ENCODE measurements at places on chromosomes 12 and 14.
A peak's percentile ranks its signal among the peaks of the same experiment; 100 is the strongest.

DNA sequence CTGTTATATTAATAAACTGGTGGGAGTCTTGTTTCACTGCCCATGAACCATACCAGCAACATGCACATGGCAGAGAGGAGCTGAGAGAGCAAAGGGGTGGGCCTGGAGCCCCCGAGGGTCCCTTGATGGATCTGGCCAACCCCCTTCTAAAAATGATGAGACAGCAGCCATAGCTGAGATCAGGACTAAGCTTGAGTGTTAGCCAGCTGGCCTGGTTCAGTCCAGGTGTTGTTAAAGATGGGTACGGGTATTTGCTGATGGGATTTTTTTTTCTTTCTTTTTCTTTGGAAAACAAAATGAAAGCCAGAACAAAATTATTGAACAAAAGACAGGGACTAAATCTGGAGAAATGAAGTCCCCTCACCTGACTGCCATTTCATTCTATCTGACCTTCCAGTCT is 16.0 kb downstream of the PCBP2 start:
- no peak for DNase-seq

GRCh38 chr12:130706885-130707570 is 9.1 kb downstream of the RIMBP2 start:
- no peak for DNase-seq

- no peak for DNase-seq
Measured at GRCh38 chr12:128163086-128163485, 103.9 kb upstream of the TMEM132C start.

GRCh38 chr12:18872770-18873169 is 134.9 kb downstream of the CAPZA3 start:
- DNase-seq: no peak

DNA sequence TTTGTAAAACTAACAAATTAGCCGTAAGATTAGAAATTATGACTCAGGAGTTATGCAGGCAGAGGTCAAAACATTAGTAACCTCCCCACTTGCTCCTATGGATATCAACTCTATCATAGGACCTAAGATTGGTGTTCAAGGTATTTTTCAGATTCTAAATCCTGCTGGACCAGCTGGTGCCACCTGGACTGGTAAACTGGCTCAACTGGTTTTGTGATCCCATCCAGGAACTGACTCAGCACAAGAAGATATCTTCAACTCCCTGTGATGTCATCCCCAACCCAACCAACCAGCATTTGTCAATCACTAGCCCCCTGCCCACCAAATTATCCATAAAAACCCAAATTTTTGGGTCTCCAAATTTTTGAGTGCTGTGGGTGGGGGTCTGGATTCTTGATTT is 98.1 kb upstream of the OR4E1 start:
- DNase-seq: no peak

GRCh38 chr12:110857528-110857927 is 10.7 kb downstream of the CCDC63 start:
- DNase-seq: no peak

- no peak for DNase-seq
Measured at GRCh38 chr14:97298331-97298730, 501.1 kb downstream of the VRK1 start.

GRCh38 chr14:95515080-95515489 is 1.4 kb downstream of the SYNE3 start:
- DNase-seq: peak; percentile 71

DNA sequence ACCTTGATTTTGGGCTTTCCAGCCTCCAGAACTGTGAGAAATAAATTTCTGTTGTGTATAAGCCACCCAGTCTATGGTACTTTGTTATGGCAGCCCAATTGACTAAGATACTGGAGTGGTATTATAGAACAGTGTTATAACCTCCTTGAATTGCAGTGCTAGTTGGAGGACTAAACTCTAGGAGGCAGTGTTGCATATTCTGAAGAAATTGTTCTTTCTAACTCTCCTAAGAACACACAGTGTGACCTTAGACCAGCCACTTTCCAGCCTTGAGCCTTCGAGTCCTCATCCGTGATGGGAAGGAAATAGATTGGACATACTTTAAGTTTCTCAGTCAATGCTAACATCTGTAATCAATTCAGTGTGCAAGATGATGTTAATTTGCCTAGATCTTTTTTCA is 22.4 kb upstream of the LRRC10 start:
- no peak for DNase-seq

All from cardiac fibroblast (primary cell).